ENCODE measurements at places on chromosomes 2 and 18.

DNA sequence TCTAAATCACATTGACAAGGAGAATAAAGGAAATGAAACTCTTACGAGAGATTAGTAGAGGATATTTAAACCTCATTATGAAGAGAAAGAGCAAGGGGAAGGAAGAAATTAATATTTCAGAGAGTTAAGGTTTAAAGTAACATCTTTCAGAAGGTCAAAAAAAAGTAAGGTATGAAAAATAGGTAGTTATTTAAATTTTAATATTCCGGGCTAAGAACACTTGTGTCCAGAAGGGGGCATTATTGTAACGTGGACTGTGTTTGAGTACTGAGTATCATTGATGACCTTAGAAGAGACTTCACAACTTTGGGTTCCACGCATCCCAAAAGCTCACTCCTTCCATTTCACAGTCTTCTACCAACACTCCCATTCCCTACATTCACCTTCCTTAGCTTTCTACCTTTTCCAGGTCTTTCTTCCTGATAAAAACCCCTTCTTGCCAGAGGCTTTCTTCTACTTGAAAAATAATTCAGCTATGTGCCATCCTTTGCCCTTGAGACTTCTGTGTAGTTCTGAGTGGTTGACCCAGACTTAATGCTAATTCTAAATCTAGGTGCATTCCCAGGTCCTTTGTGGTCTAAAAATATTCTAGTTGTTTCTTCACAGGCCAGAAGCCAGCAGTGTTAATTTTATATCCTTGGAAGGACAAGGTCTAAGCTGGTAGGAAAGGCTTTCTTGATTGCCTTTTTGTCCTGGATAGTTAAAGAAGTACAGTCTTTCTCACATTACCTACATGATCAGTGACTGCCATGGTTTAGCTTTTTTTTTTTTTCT, 16.5 kb downstream of the DYNC1I2 start:
- DNase-seq: no peak

DNA sequence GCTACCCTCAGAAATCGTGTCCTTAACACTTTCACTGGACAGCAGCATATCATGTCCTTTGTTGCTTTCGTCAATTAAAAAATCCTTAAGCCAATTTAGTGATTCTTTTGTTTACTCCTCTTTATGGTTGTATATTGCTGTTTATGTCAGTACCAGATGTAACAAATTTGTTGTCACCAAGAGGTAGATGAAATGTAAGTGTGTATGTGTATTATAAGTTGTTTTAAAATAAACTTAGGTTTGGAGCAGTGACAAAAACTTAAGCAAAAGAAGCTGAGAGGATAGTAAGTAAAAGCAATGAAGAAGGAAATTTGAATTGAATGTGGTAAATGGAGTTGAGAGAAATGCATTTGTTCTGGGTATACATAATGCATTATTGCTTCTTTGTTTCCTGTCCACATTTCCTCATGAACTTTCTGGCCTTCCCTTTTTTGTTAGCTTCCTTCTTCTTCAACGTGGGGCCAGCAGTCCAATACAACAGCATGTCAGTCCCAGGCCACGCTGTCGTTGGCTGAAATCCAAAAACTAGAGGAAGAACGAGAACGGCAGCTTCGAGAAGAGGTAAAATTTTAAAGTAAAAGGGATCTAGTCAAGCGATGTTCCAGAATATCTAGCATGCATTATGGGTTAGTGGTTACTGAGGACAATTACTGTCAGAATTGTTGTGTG, 30.5 kb upstream of the SNORC start:
- no peak for DNase-seq

- peak; percentile 40 for DNase-seq
Observed at GRCh38 chr2:68251855-68252399, 405 bp downstream of the PPP3R1 start.

DNA sequence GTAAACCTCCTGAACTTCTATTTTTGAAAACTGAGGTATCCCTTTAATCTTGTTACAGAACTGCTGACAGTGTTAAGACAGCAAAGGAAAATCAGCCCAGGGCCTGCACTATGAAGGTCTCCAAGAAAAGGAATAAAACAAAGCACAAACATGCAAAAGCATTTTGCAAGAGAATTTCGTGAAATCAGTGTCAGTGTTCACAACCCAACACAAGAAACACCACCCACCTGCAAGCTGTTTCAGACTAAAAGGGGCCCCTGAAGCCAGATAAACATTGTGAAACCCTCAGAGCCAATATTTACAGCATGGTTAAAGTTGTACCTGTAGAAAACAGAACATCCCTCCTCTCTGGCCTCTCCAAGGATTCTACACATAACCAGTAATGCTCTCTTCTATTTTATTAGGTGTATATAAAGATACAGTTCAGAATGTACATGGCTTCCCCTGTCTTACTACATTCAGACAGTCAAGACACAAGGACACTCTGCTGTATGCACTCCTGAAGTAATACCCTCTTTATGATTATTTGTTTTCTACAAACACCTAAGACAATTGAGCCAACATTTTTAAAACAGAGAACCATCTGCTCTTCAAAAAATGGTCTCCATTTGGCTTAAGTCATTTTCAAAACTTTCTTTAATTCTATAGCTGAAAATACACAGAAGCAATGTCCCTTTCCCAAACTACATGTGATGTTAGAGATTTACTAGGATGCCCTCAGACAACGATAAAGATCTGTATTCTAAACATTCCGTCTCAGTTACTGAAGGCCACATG, 149.5 kb upstream of the ZFP36L2 start:
- no peak for DNase-seq

GRCh38 chr2:77579076-77579769, 57.0 kb upstream of the LRRTM4 start:
- DNase-seq: no peak

GRCh38 chr2:159034713-159035112, 66.3 kb downstream of the TANC1 start:
- no peak for DNase-seq

DNA sequence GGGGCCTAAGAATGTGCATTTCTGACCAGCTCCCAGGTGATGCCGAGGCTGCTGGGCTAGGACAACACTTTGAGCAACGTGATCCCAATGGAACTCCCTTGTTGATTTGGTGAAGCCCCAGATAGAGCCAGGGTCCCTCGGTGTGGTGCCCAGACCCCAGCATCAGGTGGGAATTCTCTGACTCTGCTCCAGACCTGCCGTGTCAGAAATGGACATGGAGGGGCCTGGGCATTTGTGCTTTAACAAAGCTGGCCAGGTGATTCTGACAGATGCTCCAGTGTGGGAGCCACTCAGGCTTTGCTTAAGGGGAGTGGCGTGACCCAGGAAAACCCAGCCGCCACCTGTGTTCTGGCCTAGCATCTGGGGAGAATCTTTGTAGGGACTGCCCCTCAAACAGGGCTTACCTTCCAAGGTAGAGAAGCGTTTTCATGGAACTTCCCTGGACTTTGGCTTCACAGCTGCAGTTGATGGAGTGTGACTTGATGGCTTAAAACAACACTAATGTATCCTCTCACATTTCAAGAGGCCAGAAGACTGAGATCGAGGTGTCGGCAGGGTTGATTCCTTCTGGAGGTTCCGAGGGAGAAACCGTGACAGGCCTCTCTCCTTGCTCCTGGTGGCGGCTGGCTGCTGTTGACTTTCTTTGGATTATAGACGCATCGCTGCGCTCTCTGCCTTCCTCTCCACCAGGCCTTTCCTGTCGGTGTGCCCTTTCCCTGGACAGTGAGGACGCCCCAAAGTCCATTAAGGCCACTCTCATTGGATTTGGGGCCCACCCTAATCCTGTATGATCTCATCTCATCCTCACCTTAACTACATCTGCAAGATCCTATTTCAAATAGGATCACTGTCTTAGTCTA, 57.0 kb upstream of the HDAC4 start:
- no peak for DNase-seq

DNA sequence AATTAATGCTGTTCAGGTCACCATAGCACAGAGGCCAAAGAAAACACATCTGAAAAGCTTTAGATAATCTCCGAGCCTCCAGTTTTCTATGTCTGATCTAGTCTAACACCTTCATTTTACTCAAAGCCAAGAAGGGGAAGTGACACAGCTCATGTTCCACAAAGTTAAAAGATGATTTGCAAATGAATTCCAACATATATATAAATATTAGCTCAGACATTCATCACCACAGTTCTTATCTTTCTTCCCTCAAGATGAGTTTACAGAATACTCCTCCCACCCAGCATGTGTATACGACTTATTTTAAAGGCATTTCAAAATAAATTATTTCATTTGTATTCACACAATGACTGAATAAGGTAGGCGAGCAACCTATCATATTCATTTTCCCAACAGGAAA, 82.4 kb downstream of the AAK1 start:
- DNase-seq: no peak

- no peak for DNase-seq
Observed at GRCh38 chr2:109507217-109507616, 106.5 kb downstream of the SEPTIN10 start.

GRCh38 chr2:215684448-215685237, 248.8 kb upstream of the FN1 start:
- DNase-seq: no peak

DNA sequence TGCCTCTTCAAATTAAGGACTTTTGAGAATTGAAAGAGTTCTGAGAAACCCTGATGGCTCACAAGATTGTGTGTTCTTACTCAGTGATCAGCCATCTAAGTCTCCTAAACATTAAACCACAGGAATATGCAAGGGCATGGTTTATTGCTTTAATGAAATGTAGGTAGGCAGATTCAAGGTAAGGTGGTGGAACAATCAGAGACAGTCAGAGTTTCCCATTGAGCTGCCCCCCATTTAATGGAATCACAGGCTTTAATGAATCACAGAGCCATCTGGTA, 107.8 kb upstream of the LRATD1 start:
- DNase-seq: no peak

GRCh38 chr2:152453129-152453911, 118.3 kb downstream of the FMNL2 start:
- DNase-seq: peak; percentile 28

- no peak for DNase-seq
Observed at GRCh38 chr2:222483513-222484039, 59.2 kb downstream of the SGPP2 start.

DNA sequence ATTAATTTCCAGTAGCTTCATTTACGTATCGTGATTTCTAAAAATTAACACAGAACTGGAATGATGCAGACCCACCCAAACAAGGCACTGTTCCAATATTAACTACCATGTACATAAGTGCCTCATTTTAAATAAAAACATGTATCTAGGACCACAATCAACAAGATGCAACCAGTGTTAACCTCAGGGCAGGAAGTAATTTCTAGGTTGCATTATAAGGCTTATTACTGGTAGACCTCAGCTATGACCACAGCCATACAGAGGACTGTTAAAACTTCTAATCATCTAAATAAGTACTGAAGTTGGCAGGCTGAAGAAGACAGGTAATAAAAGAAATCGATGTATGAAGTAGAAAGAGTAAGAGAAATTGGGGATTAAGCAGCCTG, 262.9 kb downstream of the HDAC4 start:
- DNase-seq: no peak

DNA sequence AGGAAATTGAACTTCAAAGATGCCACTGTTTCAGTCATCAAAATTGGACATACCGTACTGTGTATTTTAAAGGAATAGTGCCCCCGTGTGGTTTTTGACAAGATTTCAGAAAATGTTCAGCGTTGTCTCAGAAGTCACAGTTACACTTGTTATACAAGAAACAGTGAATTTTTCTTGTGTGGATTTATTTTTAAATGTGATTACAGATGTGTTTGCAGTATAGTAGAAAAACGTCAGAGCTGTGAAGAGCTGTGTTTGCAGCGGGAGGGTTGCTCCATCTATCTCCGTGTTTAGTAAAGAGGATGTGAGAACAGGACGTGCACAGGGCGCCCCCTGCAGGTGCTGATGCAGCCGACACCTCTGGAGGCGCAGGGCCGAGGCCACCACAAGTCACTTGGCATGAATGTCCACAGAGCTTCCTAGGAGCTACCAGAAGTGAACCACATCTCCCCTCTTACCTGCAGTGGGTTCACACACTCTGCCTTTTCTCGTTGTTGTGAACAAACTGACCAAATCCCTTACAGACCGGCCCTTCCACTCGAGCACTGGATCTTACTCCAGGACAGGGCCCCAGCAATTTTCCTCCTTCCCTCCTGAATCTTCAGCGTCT, 73.1 kb downstream of the CACNB4 start:
- DNase-seq: peak; percentile 86

GRCh38 chr2:215002500-215002899, 135.9 kb downstream of the ABCA12 start:
- DNase-seq: peak; percentile 16

DNA sequence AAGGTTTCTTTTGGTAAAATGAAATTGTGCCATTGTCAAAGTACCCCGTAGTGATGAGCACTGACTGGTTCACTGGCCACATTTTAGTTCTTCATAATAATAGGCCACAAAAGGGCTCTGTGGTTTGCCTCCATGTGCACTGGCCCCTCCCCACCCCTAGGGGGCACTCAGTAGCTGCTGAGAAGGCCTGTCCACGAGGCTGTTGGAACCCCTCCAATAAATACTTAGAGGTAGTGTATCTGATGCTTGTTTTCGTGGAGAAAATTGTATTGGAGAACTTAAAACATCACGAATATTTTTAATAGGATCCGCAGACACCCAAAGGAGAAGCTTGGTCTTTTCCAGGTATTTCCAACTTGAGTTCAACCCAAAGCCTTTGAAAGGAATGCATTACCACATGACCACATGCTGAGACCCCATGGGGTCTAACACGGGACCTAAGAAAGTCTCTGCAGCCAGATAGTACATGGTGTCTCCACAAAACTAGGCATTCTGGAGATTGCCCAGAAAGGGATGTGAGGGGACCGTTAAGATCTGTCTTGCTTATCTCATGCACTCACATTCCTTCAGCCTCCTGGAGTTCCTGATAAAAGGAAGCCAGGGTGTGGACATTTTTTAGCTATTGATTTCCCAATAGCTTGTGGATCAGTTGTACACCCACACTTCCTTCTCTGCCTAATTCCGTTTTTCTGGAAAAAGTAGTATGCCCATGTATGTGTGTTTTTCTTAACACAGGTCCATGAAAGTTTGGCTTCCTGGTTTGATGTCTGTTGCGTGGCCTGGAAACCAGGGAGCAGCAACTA, 28.5 kb upstream of the NOSTRIN start:
- peak; percentile 73 for DNase-seq

- no peak for DNase-seq
Observed at GRCh38 chr2:230166557-230167170, 53.1 kb downstream of the SP110 start.

- DNase-seq: no peak
Observed at GRCh38 chr2:23587341-23587880, 202.4 kb downstream of the KLHL29 start.

- no peak for DNase-seq
Observed at GRCh38 chr2:113024764-113025163, 19.5 kb downstream of the IL36A start.

GRCh38 chr2:12766421-12766879, 49.7 kb downstream of the TRIB2 start:
- DNase-seq: no peak

GRCh38 chr2:165803123-165803760, 9.2 kb upstream of the GALNT3 start:
- no peak for DNase-seq

All from WTC11 (cell line).